Stimulated activated CD8-positive, alpha-beta memory T cell treated with anti-CD3 and anti-CD28 coated beads, Interleukin-4, amount 100 ng/mL, for 4 hours (primary cell): ENCODE measurements at places on chromosomes 1 and 21.

- DNase-seq = no peak
Observed at GRCh38 chr1:224820341-224820740, 109.1 kb upstream of the DNAH14 start.

DNA sequence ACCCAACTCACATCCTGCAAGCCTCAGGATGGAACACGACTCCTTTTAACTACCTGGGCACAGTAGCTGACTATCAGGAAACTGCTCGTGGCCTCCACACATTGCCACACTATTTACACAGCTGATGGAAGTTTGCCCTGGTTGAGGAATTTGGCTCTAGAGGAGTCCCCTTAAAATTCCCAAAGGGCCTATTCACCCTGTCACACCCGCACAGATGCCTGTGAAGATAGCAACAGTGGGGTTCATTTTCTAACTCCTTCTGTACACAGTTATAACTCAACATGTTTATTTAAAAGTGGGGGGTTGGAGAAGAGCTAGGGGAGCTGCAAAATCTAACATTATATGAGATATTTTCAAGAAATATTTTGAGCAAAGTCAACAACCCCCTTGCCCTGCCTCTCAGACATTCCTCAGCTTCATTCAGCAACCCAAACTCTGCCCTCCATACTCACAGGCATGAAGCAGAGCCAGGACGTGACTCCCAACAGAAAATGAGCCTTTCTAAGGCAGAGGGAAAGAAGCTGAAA is 35.8 kb upstream of the CCN1 start:
- DNase-seq = no peak

DNA sequence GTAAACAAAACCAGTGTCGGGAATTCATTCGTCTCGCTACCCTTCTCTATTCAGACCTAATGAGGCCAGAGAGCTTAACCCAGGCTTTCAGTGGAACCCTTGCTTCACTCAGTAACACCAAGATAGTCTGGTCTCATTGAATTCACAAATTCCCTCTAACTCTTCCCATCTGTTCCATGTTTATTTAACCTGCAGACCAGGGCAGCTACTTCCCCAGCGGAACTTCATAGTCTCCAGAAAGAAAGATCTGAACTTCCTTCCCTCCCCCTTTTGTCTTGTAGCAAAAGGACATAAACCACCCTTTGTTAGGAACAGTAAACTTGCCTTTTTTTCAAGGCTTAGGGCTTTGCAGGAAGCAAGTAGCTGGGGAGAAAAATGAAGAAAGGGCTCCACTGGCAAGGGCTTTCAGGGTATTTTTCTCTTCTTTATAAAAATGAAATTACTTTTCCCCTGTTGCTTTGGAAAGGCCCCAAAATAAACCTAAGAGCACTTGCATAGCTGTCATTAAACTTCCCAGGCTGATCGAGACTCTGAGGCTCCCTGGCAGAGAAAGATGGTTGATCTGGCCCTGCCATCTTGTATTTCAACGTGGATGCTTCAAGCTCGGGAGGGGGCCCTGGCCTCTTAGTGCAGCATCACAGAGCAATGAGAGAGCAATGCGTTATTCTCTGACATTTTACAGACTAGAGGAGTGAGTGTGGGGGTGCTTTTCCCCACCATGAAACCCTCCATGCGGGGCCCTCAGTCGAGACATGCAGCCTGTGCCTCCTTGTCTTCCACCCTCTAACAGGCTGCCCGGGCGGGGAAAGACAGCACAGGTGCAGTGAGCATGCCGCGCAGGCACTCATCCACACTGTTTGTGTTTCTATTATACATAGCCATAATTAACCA is 30.0 kb downstream of the MIS18A start:
- DNase-seq = no peak

- DNase-seq = no peak
Observed at GRCh38 chr1:21543598-21543997, 34.4 kb downstream of the ALPL start.

DNA sequence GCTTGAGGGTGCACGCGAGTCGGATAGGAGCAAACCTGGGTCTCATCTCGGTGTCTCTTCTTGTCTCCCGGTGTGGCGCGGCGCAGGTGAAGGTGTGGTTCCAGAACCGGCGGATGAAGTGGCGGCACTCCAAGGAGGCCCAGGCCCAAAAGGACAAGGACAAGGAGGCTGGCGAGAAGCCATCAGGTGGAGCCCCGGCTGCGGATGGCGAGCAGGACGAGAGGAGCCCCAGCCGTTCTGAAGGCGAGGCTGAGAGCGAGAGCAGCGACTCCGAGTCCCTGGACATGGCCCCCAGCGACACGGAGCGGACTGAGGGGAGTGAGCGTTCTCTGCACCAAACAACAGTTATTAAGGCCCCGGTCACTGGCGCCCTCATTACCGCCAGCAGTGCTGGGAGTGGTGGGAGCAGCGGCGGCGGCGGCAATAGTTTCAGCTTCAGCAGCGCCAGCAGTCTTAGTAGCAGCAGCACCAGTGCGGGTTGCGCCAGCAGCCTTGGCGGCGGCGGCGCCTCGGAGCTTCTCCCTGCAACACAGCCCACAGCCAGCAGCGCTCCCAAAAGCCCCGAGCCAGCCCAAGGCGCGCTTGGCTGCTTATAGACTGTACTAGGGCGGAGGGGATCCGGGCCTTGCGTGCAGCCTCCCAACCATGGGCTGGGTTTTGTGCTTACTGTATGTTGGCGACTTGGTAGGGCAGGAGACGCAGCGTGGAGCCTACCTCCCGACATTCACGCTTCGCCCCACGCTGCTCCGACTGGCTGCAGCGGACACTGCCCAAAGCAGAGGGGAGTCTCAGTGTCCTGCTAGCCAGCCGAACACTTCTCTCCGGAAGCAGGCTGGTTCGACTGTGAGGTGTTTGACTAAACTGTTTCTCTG is 5.1 kb downstream of the HLX start:
- no peak for DNase-seq

DNA sequence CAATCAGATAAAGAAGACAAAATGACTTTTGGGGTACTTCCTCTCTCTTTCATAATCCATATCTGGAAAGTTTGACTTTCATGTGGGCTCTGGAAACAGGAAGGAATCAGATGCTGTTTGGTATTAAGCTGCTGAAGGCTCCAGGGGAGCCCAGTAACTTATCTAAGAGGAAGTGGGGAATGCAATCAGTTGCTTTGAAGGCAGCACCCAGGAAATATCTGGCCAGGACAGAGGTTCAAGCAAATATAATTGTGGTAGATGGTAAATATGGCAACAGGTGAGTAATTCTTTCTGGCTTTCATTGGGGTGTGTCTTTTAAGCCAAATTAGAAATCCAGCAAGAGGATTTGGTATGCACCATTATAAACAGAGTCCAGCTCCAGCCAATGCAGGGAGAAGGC is 44.4 kb downstream of the COLGALT2 start:
- DNase-seq = no peak

DNA sequence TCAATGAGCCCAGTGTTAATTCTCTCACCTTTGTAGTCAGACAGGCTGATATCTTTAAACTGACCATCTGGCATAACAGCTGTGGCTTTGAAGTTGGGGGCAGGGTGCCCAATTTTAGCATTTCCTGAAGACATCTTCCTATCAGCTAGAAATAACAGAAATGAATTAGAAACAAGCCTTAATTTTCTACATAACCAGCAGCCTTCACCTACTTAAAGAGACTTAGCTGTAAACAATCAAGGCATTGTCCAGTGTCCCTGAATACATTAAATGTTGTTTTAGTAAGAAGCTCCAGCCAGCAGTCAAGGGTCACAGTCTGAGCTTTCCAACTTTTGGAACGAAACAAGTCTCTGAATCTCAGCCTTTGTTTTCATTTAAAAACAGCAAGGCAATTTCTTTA is 2.8 kb downstream of the PRDX1 start:
- DNase-seq = no peak

GRCh38 chr1:108653431-108654105 is 7.3 kb downstream of the HENMT1 start:
- DNase-seq = no peak

DNA sequence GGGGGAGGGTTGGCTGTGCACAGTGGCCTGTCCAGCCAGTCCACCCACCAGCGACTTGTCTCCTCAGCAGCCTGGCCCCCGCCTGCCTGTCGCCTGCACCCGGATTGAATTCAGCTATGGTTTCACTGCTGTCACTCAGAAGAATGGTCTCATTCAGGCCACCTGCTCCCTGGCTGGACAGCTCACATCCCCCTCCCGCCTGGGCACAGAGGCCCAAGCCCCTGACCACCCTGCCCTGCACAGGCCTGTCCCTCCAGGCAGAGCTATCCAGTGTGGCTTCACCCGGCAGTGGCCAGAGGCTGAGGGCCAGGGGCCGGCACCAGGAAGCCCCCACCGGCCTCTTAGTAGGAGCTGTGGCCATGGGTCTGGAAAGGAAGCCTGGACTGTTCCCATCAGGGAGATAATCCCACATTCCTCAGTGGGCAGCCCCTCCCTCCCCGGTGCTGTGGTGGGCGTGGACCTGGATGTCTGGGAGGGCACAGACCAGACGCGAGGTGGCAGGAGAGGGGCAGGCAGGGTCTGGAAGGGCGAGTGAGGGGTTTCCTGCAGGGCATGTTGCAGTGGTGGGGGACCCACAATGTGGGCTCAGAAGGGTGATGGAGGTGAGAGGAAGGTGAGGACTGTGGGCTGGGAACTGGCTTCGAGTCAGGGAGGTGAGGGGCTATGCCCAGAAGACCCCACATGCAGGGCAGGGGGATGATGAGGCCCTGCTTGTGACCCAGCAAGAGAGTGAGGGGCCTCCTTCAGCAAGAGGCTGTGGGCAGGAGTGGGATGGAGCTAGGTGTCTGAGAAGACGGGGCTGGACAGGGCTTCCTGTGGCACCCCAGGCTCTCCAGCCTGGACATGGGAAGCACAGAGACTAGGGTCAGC is 30.4 kb downstream of the WNT9A start:
- no peak for DNase-seq

DNA sequence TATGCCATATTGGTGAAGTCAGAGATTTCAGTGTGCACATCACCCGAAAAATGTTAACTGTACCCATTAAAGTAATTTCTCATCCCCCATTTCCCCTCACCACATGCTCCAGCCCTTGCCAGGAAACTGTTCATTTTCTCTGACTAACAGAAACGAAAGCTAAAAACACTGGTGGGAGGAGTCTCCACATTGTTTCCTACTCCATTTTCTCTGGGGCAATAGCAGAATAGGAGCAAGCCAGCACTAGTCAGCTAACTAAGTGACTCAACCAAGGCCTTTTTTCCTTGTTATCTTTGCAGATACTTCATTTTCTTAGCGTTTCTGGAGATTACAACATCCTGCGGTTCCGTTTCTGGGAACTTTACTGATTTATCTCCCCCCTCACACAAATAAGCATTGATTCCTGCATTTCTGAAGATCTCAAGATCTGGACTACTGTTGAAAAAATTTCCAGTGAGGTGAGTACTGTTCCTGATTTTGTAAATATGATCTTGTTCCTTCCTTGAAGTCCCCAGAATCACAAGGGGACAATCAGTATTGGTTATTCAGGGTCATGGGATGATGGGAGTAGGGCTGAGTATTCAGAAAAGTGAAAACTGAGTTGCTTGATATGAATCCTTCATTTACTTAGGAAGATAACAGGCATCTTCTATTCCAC is at the start of gene IFI16:
IFI16 (plus strand) TSS at position 204 of the 658 bp plus-strand sequence. CDS start 4,774 bp downstream, outside the sequence.
- no peak for DNase-seq

- no peak for DNase-seq
Observed at GRCh38 chr1:15633756-15634420, 16.6 kb downstream of the DDI2 start.
